ENCODE measurements at places on chromosomes 16 and 17. TPM values are rescaled to one million over a fixed set of nuclear protein-coding genes. Genes with fewer than 3 reads are reported as not detected.

- no peaks in the 10 kb centered on the region for H3K4me1 ChIP-seq
- H3K27me3 ChIP-seq, result no peaks in the 10 kb centered on the region
- DNase-seq, result no peak
- no peak overlapping the region for H3K4me3 ChIP-seq
- no peaks in the 10 kb centered on the region for H3K36me3 ChIP-seq
- no peak overlapping the region for H3K27ac ChIP-seq
These were observed 28.5 kb downstream of the CLEC3A start for GRCh38 chr16:78050734-78051400.

Gene PGAP3
- total RNA-seq, result 8.3 TPM

- no peak overlapping the region for H3K4me3 ChIP-seq
- no peak for DNase-seq
- H3K27ac ChIP-seq, result no peak overlapping the region
- H3K4me1 ChIP-seq, result no peaks in the 10 kb centered on the region
These were observed 173.2 kb downstream of the CYLD start for GRCh38 chr16:50915120-50915519.

Gene SMIM5
- total RNA-seq, result 3.0 TPM

- peak; percentile 60 for DNase-seq
- peak overlapping the region; percentile 76 for H3K4me3 ChIP-seq
- peaks cover 26% of the 10 kb centered on the region for H3K4me1 ChIP-seq
These were observed 585 bp downstream of the WRAP53 start for GRCh38 chr17:7688808-7689316.

Gene SRCIN1
- 0.81 TPM for total RNA-seq

DNA sequence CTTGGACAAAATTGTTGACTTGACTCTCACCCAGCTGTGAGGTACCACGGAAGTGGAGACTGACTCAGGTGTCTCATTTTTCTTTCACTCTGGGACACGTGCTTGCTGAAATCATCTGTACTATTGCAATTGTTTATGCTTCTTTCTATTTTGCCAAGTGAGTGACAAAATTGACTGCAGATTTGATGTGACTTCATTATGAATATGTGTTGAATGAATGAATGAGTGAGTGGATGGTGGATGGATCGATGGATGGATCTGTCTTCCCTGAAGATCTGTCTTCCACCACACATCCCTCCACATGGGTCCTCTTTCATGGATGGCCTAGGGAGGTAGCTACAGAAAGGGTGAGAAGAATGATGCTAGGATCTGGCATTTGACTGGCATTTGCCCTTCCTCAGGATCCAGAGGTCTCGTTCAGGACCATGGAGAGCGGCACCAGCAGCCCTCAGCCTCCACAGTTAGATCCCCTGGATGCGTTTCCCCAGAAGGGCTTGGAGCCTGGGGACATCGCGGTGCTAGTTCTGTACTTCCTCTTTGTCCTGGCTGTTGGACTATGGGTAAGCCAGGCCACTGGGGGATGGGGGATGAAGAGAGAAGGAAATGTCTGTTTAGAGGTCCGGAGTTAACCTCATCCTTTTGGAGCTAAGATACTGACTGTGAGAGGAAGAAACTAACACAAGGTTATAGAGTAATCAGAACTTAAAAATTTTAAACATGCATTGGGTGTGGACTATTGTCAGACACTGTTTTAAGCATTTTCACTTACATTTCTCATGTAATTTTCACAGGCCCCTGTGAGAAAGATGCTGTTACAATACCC, 12.7 kb downstream of the SLC5A11 start:
- no peaks in the 10 kb centered on the region for H3K27me3 ChIP-seq
- no peak overlapping the region for H3K27ac ChIP-seq
- H3K36me3 ChIP-seq, result no peaks in the 10 kb centered on the region
- peaks cover 15% of the 10 kb centered on the region for H3K4me1 ChIP-seq
- DNase-seq, result peak; percentile 53
- no peak overlapping the region for H3K4me3 ChIP-seq

Gene LCMT1
- total RNA-seq, result 43.5 TPM

Gene GNPTG
- total RNA-seq, result 43.5 TPM

DNA sequence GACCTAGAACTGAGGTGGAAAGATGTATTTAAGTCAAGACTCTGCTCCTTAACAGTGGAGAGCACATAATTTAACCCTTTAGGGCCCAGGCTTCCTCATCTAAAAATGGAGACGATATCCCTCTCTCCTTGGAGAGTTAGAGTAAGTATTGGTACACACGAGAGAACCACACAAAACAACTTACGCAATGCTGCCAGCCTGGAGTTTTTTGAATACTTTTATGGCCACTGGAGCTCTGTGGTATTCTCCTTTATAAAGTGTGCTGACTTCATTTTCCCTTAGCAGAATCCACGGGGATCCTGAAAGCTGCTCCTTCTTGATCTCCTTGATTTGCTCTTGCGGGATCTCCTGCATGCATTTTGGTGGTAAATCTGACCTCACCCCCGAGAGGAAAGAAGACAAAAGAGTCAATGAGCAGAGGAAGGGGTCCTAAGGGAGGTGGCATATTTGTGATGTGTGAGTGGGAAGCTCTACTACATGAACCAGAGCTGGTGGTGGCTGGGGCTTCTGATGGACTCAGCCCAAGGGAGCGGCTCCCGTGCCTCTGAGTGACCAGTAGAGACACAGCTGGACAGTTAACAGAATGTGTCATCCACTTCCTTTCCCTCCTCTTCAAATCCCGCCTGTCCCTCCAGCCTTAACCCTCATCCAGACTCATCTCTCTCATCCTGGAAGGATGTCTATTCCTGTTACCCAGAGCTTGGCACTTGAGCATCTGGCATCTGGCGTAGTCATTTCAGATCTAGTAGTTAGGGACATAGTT, 9.4 kb downstream of the MLKL start:
- H3K27ac ChIP-seq, result no peak overlapping the region
- H3K27me3 ChIP-seq, result no peaks in the 10 kb centered on the region
- H3K4me1 ChIP-seq, result peaks cover 2% of the 10 kb centered on the region
- no peak overlapping the region for H3K4me3 ChIP-seq
- no peak for DNase-seq
- no peaks in the 10 kb centered on the region for H3K36me3 ChIP-seq

DNA sequence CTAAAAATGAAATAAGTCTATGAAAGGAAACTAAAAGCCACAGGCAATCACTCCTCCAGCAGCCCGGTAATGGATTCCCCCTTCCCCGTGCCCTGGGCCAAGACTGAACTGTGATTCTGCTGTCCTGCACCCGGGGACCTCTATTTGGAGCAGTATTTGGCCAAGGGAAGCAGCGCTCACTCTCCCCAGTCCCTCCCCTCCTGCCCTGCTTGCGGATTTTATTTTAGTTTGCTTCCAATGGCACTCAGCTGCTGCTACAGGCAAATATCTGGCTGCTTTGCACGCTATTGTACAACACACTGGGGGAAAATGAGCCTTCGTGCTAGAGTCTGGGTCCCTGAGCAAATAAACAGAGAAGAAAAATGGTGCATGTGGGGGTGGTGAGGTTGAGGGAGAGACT, 975.7 kb upstream of the RBFOX1 start:
- H3K36me3 ChIP-seq, result no peaks in the 10 kb centered on the region
- no peak for DNase-seq
- H3K4me1 ChIP-seq, result no peaks in the 10 kb centered on the region
- H3K27me3 ChIP-seq, result no peaks in the 10 kb centered on the region
- H3K4me3 ChIP-seq, result no peak overlapping the region

Gene KRTAP9-2
- not detected for total RNA-seq

DNA sequence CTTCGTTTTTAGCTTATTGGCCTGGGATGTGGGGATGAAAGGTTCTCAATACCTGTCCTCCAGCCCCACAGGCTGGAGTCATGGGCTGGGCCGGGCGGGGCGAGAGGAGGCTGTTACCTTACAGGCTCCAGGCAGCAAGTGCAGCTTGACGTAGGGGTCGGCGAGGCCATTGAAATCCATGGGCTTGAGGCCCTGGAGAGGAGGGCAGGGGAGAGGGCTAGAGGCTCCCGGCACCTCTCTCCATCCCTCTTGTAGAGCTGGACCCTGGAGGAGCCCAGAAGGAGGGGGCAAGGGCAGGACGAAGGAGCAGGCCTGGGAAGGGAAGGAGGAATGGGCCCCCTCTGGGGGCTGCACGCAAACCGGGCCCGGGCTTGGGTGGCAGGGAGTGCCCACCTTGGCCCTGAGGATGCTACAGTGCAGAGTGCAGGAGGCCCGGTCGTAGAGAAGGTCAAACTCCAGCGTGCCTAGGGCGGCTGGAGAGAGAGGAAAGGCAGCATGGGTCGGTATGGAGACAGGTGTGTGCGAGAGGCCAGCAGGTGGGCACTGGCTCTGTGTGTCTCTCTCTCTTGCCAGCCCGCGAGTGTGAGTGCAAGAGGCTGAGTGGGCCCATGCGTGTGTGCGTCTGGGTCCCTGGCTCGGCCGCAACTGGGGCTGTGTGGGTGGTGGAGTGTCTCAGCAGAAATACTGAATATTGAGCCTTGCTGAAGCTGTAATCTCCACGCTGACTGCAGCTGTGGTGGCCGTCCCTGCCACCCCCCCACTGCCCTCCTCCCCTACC, 1.6 kb downstream of the DOC2A start:
- no peaks in the 10 kb centered on the region for H3K36me3 ChIP-seq
- no peak overlapping the region for H3K4me3 ChIP-seq
- peaks cover 22% of the 10 kb centered on the region for H3K4me1 ChIP-seq
- DNase-seq, result no peak
- peaks cover 41% of the 10 kb centered on the region for H3K27me3 ChIP-seq
- no peak overlapping the region for H3K27ac ChIP-seq

DNA sequence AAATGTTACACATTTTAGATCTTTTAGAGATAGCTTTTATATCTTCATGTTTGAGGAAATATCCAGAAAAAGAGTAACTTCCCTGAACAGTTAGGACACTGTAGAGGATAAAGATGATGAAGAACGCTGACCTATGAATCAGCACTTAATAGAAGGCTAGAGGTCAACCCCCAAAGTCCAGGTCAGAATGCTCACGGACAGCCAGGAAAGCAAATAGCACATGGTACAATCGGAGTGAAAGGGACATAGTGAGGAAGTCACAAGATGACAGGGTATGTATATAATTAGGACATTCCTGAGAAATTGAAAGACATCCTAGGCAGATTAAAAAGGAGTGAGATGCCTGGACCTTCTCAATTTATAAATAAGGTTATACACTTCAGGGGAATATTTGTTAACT, 55.1 kb upstream of the CNTNAP4 start:
- DNase-seq, result no peak
- no peaks in the 10 kb centered on the region for H3K4me1 ChIP-seq
- H3K4me3 ChIP-seq, result no peak overlapping the region
- H3K36me3 ChIP-seq, result no peaks in the 10 kb centered on the region

- no peaks in the 10 kb centered on the region for H3K4me1 ChIP-seq
- no peak for DNase-seq
- no peaks in the 10 kb centered on the region for H3K36me3 ChIP-seq
- no peak overlapping the region for H3K27ac ChIP-seq
- H3K27me3 ChIP-seq, result no peaks in the 10 kb centered on the region
These were observed 13.1 kb downstream of the ZSCAN10 start for GRCh38 chr16:3085868-3086595.

Gene FOXN1
- total RNA-seq, result not detected

- H3K4me3 ChIP-seq, result no peak overlapping the region
- H3K27me3 ChIP-seq, result no peaks in the 10 kb centered on the region
- H3K36me3 ChIP-seq, result peaks cover 33% of the 10 kb centered on the region
- DNase-seq, result no peak
These were observed 6.9 kb downstream of the MIEF2 start for GRCh38 chr17:18267366-18267765.

Gene SAP30BP
- 66.7 TPM for total RNA-seq

DNA sequence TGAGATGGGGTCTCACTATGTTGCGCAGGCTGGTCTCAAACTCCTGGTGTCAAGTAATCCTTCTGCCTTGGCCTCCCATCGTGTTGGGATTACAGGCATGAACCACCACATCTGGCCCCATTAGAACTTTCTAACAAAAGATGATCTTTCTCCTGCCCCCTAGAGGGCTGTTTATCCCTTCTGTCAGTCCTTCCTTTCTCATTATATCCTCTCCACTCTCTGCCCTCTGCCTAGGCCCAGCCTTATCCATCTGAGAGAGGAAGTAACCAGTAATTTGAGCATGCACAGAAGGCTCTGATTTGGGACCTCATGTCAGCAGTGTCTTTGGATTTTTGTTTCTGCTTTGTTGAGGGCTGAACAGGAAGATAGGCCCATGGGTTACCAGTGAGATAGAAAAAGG, 4.4 kb upstream of the DHX40 start:
- H3K4me3 ChIP-seq, result no peak overlapping the region
- H3K27ac ChIP-seq, result no peak overlapping the region
- H3K27me3 ChIP-seq, result no peaks in the 10 kb centered on the region
- no peaks in the 10 kb centered on the region for H3K4me1 ChIP-seq
- no peaks in the 10 kb centered on the region for H3K36me3 ChIP-seq

All from sigmoid colon (tissue), 7 donors.